H4 (cell line): ENCODE measurements at places on chromosomes 6 and 20.

DNA sequence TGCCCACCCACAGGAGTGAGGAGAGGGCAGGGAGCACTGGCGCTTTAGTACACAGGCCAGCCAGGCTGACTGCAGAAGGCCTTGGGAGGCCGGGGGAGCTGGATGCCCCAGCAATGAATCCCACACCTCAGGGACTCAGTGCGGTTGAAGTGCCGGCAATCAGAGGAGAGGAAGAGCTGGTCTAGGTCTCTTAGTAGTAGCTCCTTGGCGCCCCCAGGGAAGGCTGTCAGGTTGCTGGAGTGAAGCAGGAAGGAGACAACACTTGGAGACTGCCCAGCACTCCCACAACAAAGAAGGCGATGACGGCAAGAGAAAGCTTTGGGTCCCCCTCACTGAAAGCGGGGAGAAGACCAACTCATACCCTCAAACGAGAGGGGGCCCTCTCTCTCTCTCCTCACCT, 8.3 kb upstream of the TNXB start:
- no peak for DNase-seq

DNA sequence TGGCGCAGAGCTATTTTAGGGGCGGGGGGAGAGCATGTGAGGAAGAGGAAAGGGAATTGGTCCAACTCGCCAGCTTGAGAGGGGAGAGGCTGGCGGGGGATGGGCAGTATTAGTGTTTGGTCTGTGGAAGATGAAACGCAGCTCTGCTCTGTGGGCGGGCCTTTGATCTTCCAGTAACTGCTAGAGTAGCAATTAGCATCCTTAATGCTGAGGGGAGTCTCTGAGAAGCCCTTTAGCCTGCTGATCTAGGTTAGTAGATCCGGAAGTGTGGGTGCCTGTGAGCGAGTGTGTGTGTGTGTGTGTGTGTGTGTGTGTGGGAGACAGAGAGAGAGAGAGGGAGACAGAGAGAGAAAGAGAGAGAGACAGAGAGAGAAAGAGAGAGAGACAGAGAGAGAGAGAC, 117.2 kb upstream of the BACH2 start:
- DNase-seq = no peak

DNA sequence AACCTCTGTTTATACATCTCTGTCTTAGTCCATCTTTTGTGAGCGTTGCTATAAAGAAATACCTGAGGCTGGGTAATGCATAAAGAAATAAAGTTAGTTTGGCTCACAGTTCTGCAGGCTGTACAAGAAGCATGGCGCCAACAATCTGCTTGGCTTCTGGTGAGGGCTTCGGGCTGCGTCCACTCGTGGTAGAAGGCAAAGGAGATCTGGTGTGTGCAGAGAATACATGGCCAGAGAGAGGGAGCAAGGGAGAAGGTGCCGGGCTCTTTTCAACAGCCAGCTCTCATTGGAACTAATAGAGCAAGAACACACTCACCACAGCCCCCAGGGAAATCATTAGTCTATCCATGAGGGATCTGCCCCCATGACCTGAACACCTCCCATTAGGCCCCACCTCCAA, 100.3 kb upstream of the SRSF6 start:
- no peak for DNase-seq

- no peak for DNase-seq
Observed at GRCh38 chr6:95685822-95686221, 108.5 kb downstream of the MANEA start.

GRCh38 chr6:82363428-82364086, at the start of gene TPBG:
TSS of gene TPBG (plus strand) at chr6:82363817. CDS start at chr6:82364962, 1,145 bp downstream.
- peak; percentile 33 for DNase-seq

- no peak for DNase-seq
Observed at GRCh38 chr20:35539756-35540212, 2.1 kb upstream of the ERGIC3 start.

GRCh38 chr20:25576783-25577530, 8.4 kb downstream of the NINL start:
- no peak for DNase-seq

- DNase-seq = no peak
Observed at GRCh38 chr6:90894285-90895130, 307.6 kb upstream of the MAP3K7 start.

DNA sequence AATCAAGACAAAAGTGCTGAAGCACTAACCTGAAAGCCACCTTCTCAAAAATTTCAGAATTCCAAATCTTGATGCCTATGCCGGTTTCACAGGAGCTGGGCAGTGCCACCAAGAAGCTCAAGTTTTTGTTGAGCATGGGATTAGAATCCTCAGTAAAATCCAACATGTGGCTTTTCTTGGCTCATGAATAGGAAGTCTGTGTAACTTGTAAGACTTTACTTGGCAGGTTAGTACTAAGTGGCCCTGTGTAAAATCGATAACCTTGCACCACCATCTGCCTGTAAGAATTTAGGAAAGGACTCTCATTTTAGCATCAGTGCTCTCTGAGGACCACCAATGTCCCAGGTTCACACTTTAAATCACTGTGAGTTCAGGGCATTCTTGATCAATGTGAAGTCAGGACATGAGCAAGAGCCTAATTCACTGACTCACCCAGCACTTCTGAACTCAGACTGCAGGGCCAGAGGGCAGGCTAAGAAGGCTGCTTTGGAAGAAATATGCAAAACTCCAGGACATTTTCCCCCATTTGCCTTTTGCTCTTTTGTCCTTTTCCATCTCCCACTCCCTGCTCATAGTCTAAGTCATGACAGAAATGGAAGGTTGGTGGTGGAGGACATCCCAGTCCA, 113.2 kb downstream of the EDN1 start:
- DNase-seq = no peak

GRCh38 chr6:74713941-74714340, 491.9 kb downstream of the COL12A1 start:
- no peak for DNase-seq

DNA sequence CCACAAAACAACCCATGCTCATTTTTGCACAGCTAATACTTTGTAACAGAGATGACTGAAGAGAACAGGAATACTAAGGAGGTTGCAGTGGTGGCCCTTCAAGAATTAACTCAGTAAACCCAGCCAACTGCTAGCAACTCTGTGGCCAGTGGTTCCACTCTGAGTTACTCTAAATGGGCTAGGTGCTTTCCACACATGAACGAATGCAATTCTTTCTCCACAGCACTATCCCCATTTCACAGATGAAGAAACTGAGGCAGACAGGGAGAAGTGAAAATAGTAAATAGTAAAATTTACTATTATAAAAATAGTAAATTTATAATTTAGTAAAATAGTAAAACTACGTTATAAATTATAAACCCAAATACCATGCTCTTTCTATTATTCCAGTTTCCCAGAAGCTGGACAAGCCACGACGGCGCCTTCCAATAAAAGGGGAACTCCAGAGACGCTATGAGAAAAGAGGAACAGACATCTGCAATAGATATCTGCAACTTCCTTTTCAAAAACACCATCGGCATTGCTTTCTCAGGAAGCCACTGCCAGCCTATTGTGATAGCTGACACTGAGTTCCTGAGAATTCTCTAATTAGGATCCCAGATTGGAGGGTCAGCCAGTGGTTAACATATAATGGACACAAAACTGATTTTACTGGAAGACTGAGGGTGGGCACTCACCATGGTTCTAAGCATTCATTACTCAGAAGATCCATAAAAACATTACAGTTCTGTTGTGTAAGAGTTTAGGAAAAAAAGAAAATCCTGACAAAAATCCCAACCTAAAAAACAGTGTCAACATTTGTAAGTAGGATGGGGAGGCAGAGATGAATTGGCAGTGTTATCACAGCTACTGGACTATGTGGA, 16.2 kb downstream of the FKBP1A start:
- DNase-seq = no peak

DNA sequence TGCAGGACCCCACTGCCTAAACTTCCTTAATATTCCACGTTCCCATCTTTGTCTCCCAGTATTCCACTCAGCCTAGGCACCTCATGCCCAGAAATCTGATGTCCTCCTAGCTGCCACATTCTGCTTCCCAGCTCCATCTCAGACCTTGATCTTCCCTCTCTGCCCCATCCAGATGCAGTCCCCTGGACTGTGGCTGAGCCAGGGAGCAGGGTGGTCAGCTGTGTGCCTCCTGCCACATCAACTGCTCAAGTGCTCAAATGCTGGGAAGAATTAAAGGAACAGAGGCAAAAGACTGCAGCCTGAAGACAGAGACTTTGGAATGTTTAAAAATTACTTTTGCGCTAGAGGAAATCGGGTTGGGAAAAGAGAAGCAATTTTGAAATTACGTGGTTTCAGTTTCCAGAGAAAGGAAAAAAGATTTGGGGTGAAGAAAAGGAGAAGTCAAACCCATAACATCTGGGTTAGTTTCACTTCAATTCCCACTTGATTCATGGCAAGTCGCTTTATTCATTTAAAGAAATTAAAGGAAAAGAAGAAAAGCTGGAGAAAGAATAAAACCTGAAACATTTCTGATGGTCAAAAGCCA, 704.8 kb downstream of the PTPRT start:
- no peak for DNase-seq

GRCh38 chr20:9353180-9353915, 161.0 kb upstream of the LAMP5 start:
- DNase-seq = no peak

DNA sequence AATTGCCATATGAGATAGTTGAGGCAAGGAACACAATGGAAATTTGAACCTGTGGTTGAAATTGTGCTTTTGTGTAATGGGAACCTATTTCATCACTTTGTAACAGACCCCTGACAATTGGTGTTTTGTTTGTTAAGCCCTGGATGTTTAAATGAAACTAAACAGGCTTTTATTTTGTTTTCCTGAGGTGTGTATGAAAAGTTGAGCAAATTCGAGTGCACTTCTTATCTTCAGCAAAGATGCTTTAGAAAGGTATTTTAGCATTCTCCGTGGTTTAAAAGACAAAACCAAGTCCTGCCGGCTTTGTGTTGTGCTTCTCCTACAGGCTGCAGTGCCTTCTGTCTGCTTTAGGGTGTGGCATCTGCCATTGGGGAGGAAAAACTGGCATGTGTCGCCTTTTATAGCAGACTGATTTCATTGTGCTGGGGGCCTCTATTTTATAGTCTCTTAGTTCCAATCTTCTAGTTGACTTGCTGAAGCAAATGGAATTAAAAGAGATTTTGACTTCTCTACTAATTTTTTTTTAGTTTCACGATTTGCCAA, 2.2 kb upstream of the ARID1B start:
- no peak for DNase-seq

GRCh38 chr6:56227071-56227879, 20.1 kb downstream of the COL21A1 start:
- peak; percentile 42 for DNase-seq

DNA sequence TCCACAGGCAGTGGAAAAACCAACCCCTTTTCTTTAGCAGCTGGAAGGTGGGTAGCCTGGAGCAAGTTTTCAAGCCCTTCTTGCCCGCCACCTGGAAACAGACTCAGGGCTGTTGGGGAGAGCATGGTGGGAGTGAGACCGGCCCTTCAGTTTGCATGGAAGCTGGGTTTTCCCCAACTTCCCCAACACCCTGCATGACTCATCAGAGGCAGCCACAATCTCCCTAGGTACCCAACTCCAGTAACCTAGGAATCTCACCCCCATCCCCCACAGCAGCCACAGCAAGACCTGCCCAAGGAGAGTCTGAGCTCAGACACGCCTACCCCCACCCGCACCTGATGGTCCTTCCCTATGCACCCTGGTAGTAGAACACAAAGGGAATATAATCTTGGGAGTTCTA, 86.3 kb upstream of the IRAK1BP1 start:
- DNase-seq = no peak

GRCh38 chr6:165308926-165309731, at the start of gene C6orf118:
TSS of gene C6orf118 (minus strand) at chr6:165309605. CDS start at chr6:165309586, 19 bp downstream.
- peak; percentile 65 for DNase-seq

DNA sequence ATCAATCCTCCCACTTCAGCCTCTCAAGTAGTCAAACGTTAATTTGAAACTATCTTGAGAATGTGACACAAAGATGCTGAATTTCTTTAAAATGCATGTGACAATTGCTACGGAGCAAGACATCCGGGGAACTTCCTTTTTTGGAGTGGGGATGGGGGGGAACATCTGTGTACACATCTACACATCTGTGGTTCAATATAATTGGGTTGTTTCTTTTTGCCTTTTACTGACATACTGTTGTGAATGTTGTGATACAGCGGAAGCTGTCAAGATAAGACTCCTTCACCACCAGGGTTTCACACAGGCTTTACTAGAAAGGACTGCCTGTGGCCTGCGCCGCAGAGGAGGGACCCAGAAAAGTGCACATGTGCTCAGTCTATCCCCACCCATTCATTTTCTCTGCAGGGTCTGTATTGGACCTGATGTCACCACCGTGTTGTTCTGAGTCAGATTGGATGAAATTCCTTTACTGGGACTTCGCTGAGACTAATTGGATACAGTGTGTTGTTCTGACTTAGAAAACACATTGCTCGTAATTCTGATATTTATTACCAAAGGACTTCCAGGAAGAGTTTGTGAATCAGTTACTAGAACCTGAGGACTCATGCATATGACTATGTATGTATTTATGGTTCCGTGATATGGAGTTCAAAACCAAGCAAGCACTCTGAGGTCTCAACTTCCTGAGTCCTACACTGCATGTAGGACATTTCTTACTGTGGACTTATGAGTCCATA, 98.7 kb upstream of the SGK1 start:
- DNase-seq = no peak
